ENCODE measurements at places on chromosomes 2 and 18.

GRCh38 chr18:55375930-55376329, 212.1 kb downstream of the TCF4 start:
- no peak for DNase-seq

- no peak for DNase-seq
Measured at GRCh38 chr18:31876707-31877106, 66.2 kb downstream of the TRAPPC8 start.

GRCh38 chr2:213261715-213262114, 22.5 kb upstream of the SPAG16 start:
- DNase-seq, result no peak

- DNase-seq, result no peak
Measured at GRCh38 chr18:27855486-27855885, 321.4 kb downstream of the CDH2 start.

DNA sequence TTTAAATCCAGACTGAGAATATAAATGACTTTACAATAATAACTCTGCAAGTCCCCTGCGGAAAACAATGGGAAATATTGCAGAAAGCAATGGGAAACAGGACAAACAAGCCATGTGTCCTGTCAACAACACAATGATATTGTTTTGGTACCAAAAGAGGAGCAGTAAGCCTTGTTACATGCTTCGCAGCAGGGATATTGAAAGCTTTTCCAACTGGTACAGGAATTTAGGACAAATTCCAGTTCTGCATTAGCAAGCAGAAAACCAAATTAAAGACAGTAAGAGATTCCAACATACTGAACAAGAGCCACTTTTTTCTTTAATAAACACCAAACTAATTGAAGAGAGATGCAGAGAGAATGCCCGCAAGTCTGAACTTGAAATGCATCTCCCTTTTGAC, 30.0 kb downstream of the FRZB start:
- no peak for DNase-seq

- DNase-seq, result no peak
Measured at GRCh38 chr2:19785447-19785846, 116.3 kb downstream of the TTC32 start.
